ENCODE measurements at places on chromosomes 5 and 9.

DNA sequence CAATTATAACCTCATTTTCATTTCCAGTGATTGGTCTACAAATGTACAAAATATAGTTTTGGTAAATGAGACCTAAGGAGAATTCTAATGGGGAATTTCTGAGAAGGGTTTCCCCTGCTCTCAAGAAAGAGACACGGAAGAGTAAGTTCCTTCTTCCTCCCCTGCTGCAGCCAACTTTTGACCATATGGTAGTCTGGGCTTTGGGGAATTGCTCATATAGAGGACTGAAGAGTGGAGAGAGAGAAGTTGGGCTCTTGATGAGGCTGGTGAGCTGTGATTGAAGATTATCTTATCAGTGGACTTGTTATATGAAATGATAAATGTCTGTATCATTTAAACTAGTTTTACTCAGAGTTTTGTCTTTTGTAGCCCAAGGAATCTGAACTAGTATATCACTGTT, 4.3 kb upstream of the LNPEP start:
- no peak for DNase-seq

DNA sequence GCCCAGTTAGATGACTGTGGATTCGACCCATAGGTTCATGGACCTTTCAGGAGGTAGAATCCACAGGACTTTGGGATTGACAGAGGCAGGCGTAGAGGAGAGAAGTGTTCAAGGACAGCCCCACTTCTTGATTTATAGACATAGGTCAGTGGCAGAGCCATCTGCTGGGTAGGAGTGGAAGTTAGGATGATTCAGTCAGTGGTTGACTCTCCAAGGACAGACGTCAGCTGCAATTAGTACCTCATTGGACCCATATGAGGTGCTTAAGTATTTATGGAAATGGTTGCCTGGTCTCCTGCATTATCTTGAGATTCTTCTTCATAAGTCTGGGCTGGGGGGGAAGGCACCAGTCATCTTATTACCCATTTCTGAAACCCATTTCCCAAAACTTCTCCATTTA, 70.9 kb downstream of the SH3RF2 start:
- no peak for DNase-seq

DNA sequence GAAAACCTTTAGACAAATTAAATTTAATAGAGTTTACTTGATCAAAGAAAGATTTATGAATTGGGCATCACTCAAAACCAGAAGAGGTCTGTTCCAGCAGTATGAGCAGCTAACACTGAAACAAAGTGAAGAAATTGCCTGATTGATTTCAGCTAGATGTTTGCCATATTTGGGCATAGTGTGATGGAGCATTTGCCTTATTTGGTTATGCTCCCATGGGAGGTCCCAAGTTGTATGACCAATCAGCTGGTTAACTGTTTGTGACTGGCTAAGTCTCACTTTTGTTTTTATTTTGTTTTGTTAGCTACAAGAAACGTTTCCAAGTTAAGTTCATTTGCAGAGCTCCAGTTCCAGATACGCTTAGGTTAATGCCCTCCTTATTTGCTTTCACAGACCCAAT, 53.3 kb upstream of the LMNB1 start:
- no peak for DNase-seq

- no peak for DNase-seq
Measured at GRCh38 chr5:153704110-153704509, 213.6 kb downstream of the GRIA1 start.

DNA sequence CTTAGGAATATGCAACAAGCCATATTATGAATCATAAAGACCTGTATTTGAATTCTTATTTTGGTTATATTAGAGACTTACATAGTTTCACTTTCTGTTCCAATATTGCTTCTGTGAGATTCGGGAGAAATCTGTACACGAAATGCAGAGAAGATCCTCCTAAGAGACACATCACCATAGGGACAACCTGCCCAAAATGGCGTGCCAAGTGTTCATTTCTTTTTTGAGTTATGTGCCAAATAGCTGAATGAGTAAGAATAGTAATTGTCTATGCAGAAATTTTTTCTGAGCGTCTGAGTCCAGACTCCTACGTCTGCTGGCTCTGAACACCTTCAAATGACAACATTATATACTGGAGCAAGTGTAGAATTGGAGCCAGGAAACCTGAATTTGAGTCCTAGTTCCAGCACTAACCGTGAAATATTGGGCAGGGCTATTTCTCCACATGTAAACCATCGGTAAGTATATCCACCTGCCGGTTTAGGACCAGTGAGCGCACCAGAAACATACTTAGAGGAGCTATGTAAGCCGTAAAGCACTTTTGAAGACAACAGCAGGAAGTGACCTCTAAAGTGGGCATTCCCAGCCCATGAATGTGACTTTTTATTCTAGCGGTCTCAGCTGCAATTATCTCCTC, 163.9 kb upstream of the DMRT1 start:
- DNase-seq: no peak

- DNase-seq: no peak
Measured at GRCh38 chr5:17224858-17225511, 7.6 kb downstream of the BASP1 start.

DNA sequence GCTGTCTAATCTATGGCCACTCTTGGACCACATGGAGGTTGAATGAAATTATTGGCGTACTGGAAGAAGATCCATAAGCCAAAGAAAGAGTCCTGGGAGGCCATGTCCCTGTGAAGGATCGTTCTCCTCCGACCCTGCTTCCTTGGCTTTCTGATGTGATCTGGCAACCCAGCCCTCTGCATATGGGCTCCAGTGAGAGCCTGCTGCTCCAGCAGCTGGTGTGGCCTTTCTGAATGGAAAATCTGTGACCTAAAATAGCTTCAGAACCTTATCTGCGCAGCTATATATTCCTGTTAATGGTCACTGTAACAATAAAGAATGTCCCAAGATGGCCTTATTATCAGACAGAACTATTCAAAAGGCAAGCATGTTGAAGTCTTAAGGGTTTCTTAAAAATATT, 40.2 kb upstream of the PHF2 start:
- no peak for DNase-seq

GRCh38 chr9:110115826-110116542, 92.0 kb downstream of the C9orf152 start:
- no peak for DNase-seq

DNA sequence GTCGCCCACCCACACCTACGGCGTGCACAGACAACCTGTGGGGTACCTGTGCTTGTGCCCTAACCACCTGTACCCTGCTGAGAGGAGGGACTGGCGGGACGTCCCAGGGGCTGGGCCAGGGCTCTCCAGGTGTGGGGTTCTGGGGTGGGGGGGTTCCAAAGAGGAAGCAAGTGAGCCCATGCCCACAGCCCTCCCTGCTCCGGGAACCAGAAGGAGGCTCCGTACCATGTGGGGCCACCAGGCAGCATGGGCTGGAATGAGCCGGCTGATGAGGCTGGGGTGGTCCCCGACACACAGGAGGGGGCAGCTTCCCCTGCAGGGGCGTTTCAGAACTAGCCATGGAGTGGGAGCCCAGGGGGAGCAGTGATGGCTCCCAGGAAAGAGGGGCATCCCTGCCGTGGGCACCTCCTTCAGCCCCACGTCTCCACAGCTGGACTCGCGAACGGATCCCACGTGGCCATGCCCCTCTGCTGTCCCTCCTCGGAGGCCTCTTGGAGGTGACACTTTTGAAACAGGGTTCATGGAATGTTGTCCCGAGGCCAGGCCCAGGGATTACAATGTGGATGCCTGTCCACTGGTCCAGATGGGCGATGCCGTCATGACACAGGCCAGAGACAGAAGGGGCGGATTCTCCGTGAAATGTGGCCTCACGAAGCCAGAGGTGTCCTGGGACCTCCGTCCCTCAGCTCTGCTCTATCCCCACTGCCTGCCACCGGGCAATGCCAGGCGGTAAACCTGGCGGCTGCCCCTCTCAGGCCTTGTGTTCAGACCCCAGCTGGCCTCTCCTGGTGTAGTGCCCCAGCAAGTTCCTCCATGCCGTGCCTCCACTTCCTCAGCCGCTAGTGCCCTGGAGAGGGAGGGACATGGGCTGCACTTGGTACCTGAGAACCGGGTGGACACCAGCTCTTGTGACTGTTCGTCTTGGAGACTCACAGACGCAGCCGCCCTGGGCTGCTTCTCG, 33.6 kb upstream of the IRX4 start:
- DNase-seq: no peak

DNA sequence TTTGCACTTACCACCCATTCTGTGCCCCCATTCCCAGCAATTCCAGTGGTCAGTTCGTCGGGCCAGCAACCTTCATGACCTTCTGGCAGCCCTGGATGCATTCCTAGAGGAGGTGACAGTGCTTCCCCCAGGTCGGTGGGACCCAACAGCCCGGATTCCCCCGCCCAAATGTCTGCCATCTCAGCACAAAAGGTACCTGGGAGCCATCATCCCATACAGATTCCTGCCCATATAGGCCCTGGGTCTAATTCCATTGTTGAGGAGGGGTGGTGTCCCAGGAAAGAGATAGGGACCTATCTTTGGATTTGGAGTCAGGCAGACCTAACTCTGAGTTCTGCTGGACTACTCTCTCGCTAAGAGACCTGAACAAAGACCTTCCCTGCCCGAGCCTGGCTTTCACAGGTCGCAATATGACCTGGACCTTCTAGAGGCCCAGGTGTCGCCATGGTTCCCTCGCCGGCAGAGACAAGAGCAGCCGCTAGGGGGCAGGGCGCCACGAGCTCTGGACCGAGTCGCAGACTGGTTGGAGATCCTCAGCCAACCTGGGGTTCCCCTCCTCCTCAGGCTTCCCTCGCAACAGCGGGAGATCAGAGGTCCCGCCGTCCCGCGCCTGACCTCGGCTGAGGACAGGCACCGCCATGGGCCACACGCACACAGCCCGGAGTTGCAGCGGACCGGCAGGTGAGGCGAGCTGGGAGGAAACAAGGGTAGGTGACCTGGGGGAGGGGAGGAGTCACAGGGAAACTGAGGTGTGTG, 3.1 kb downstream of the SLC4A9 start:
- peak; percentile 93 for DNase-seq

DNA sequence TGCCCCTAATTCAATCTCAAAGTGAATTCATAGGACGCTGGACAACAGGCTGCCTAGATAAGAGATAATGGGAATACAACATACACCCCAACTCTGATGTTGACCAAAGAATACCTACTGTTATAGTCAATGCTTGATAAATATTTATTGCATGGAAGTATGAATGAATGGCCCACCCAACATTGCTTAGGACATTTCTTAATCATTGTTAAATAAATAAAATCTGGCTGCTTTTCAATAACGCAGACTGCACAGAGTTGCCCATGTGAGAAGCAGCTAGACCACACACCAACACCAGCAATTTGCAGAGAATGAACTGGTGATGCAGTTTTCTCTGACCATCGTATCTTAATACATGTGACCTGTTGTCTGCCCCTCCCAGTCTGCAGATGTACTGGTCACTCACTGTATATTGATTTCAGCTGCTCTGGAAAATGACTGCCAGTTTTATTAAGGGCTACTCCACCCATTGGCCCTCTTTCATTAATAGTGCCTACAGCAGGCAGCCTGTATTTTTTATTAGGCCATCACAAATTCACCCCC, 236.2 kb upstream of the WWC1 start:
- no peak for DNase-seq

DNA sequence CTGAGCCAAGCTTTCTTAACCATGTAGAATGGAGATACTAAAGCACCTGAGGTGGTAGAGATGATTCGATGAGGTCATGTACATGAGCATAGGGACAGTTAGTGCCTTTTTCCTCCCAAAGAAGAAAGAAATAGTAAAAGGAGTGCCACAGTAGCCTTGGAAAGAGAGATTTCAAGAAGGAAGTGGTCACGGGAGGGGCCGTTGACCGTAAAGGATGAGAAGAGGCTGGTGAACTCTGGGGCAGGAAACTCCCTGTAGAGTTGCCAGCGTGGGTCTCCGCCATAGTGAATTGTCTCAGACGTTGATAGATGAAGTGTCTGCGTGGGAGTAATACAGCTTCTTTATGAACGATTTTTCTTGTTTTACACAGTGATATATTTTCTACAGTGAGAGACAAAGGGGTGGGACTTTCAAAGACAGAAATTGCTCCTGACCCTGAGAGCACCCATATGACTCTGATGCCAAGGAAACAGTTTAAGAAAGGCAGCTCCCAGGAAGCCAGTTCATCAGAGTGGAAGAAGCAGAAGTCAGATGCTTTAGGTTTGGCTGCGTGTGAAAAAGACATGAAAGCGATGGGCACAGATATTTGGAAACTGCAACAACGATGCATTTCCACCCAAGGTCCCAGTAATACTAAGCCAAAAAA, 41.3 kb downstream of the UGCG start:
- DNase-seq: peak; percentile 67

DNA sequence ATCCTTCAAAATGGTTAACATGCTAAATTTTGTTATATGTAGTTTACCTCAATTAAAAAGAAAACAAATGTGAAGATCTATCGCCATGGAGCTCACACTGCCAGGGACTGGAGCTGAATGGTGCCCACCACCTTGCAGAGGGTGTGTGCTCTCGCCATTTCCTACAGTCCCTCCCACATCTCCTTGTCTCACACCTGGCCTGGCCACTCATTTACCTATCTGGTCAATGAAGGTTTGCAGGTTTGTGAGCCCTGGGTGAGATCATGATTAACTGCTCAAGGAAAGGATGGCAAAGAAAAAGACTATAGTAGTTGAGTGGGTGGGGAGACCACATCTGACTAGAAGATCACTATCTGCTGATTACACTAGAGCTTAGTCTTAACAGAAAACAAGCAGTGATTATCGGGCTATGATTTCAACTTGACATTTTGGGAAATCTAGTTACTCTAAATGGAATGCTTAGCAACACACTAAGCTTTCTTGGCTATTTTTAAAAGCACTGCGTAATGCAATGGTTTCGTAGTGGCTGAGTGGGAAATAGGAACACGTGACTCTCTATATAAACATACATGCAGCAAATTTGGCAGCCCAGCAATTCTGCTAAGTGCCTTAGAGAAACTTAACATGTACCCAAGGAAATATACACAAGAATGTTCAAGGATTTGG, 27.3 kb downstream of the PUM3 start:
- DNase-seq: no peak

GRCh38 chr5:138805096-138805495, 51.9 kb downstream of the CTNNA1 start:
- DNase-seq: no peak

- DNase-seq: no peak
Measured at GRCh38 chr9:131011274-131012022, 2.5 kb downstream of the LAMC3 start.

DNA sequence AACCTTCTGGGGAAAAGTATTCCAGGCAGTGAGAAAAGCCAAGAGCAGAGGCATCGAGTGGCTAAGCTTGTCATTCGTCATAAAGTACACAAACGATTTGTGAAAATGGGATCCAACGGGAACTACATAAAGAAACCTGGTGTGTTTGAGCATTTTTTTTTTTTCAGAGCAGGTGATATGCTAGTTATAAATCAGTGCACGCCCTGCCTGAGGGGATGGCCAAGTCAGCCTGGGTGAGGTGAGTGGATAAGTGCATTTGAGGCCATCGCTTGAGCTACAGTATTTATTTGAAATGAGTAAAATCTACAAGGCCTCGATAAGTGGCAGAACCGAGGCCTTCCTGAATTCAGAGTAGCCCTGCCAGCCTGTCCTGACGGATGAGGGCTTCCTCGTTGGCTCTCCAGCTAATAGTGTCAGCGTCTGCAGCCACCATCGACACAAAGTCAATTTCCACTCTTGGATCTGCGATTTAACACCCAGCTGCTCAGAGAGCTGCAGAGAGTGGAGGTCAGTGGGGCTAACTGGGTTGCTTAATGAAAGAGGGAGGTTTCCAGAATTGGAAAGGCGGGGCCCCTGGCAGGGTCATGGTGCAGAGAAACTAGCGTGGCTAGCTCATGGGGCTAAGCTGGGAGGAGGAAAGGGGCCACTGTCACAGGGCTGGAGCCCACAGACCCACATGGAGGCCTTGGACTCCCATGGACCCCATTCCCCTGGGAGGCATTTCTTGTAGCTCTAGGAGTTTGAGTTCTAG, 27.3 kb downstream of the PPARGC1B start:
- DNase-seq: no peak

All from activated CD4-positive, alpha-beta T cell treated with anti-CD3 and anti-CD28 coated beads, Interleukin-2, amount 50 U/mL, for 48 hours (primary cell).